ENCODE measurements at places on chromosomes 6 and 20.
A peak's percentile ranks its signal among the peaks of the same experiment; 100 is the strongest.

GRCh38 chr6:69422020-69422419 is 374.8 kb downstream of the LMBRD1 start:
- no peak for DNase-seq

DNA sequence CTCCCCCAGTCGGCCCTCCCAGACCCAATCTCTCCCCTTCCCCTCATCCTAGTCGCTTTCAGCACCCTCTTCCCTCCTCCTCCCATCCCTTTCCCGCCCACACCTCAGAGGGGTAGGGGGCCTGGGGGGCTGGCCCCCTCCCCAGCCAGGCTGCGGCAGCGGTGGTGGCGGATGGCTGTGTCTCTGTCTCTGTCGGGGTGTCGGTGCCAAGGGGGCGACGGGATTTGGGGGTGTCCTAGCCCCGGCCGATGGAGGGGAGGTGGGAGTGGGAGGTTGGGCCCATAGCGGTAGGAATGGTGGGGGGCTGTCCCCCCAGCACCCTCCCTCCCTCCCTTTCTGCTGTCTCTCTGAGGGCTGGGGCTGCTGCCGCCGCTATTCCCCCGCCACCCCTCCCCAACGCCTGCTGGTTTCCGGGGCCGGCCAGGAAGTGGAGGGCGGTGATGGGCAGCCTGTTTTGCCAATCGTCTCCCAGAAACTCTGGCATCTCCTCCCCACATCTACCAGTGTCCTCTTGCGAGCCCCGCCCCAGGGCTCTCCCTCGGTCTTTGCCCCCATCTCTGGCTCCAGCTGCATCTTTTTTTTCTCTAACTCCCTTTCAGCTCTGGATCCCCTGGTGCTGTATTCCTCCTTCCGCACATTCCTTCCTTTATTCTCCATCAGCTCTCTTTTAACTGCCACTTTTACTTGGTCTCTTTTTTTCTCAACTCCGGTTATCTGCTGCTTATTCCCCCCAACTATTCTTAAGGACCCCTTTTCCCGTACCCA is at the start of gene AGPAT1:
Gene AGPAT1, minus strand, starts transcription at position 374 of the 765 bp plus-strand sequence. CDS start 4,588 bp downstream, outside the sequence.
- peak; percentile 99 for DNase-seq

- DNase-seq, result peak; percentile 60
Observed at GRCh38 chr6:6695625-6696276, 107.2 kb downstream of the LY86 start.

DNA sequence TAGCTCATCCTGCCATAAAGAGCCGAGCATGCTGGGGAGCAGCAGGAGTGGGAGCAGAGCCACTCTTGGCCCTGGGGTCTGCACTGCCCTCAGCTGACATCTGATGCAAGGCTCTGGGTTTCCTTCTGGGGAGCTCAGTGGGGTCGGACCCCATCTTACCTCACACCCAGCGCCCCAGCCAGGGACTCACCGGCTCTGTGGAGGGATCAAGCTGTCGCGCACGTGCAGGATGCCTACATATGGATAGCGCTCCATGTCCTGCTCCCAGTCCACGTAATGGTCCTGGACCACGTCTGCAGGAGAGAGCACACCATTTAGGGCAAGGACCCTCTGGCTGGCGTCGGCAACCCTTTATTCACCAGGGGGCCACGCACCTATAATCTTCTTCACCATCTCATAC is 12.2 kb downstream of the LEMD2 start:
- no peak for DNase-seq

GRCh38 chr6:43877036-43877435 is 107.0 kb downstream of the VEGFA start:
- DNase-seq, result no peak

DNA sequence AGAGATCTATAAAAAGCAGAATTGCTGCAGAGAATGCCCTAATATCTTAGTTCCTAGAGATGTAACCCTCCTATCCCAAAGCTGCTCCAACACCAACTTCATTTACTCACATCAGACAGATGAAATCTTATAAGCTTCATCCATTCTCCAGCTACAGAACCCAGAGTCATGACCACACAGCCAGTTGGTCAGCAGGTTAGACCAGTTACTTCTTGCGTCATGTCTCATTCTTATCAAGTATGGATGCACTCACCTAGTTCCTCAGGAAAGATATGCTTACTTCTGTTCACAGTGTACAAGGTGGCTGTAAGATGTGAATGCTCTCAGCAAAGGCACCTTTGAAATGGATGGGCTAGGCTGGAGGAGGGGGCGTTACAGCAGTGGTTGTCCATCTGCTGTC is 47.9 kb upstream of the ISM1 start:
- no peak for DNase-seq

DNA sequence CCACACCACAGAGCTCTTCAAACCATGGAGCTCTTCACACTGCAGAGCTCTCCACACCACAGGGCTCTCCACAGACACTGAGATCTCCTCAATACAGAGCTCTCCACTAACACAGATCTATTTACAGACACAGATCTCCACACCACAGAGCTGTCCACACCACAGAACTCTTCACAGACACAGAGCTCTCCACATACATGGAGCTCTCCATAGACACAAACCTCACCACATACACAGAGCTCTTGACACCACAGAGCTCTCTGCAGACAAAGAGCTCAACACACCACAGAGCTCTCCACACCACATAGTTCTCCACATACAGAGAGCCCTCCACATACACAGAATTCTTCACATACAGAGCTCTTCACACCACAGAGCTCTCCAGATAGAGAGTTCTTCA is 53.0 kb downstream of the ERMARD start:
- DNase-seq, result no peak

- no peak for DNase-seq
Observed at GRCh38 chr20:31861135-31861384, 9.3 kb downstream of the DUSP15 start.

- DNase-seq, result no peak
Observed at GRCh38 chr6:113449051-113449450, 408.1 kb upstream of the MARCKS start.

DNA sequence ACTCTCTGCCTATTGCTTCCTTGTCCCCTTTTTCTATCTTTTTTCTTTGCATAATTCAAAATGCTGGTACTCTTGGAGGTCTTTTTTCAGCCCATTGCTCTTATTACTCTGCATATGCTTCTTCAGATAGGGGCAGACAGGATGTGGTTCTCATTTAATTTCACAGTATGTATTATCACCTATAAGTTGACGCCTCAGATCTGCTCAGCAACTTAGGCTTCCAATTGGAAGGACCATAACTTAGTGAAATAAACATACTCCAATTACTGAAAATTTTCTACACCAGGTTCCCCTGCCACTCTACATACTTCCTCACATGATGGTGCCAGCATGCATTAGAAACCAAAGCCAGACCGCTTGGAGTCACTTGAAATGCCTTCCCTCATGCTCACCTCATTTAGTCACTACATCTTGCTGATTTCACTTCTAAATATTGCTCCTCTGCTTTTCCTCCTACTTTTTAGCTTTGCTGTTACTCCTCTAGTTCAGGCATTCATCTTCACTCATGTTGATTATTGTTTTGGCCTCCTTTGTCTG is 34.5 kb upstream of the AHI1 start:
- DNase-seq, result no peak

DNA sequence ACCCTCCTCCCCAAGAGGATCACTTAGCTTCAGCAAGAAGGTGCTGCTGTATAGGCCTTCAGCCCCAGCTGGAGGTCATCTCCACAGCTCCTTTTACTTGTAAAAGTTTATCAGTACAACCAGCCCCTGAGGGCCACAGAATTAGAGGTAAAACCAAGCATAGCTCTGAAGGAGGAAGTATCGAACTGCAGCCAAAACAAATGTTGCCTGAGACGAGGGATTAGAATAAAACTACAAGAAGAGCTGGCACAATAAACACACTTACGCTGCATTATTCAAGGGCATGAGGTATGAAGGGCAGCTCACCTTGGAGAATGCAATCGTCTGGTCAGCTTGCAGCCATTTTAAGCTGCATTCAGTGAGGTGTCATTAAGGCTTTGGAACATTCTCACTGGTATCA is 21.1 kb upstream of the FOXQ1 start:
- no peak for DNase-seq

DNA sequence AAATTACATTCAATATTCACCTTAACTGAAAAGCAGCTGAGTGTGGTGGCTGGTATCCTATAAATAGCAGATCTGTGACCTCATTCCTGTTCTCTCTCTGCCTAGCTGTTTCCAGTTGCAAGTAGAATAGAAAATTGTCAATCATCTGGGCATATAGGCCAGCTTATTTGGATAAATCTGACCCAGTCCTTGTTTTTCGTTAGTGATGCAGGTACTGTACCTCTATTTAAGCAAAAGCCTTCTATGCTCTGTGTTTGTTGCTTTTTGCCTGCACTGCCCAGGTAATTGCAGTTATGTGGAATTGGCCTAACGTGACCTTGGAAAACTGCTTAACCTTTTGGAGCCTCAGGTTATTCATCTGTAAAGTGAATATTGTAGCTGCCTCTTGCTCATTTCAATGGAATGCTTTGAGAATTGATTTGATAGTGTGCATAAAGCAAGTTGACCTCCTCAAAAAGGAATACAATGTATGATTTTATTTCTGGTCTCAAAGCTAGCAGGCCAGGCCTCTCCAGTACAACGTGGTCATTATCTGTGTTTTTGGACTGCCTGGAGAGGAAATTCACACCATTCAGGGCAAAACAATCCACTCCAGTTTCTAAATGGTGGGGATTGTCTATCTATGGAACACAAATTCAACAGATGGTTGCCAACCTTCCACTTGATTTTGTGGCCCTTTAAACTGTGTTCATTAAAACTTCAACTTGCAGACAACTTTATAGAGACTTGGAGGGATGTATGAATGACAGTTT is 508.7 kb upstream of the CITED2 start:
- DNase-seq, result no peak

DNA sequence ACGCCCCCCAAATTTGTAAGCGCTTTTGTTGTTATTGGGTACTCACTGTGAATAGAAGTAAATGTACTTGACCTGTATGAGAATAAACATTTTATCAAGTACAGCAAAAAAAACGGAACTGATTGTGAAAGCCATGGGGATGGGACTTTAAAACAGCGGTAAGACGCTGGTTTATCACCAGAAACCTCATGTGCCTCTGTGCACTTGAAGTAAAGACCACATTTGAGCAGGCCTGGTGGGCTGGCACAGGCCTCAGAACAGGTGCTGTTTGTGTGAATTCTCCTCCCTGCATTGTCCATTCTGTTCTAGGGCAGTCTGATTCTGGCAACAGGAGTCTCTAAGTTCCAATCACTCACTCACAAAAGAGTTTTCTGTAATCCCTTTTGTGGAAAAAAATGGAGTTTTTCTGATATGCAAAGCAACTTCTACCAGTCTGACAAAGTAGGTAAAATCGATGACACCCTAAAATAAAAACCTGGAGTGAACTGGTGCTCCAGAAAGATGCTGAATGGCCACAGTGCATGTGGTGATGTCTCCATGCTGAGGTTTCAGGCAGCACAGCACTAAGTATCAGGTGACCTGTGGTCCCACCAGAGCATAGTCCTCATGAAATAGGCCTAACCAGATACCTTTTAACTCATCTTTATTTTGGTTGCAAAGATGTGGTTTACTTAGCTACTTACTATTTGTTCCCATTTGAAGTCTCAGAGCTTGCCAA is 53.9 kb downstream of the STX7 start:
- DNase-seq, result no peak

- DNase-seq, result no peak
Observed at GRCh38 chr20:12535316-12535715, 473.5 kb upstream of the SPTLC3 start.

DNA sequence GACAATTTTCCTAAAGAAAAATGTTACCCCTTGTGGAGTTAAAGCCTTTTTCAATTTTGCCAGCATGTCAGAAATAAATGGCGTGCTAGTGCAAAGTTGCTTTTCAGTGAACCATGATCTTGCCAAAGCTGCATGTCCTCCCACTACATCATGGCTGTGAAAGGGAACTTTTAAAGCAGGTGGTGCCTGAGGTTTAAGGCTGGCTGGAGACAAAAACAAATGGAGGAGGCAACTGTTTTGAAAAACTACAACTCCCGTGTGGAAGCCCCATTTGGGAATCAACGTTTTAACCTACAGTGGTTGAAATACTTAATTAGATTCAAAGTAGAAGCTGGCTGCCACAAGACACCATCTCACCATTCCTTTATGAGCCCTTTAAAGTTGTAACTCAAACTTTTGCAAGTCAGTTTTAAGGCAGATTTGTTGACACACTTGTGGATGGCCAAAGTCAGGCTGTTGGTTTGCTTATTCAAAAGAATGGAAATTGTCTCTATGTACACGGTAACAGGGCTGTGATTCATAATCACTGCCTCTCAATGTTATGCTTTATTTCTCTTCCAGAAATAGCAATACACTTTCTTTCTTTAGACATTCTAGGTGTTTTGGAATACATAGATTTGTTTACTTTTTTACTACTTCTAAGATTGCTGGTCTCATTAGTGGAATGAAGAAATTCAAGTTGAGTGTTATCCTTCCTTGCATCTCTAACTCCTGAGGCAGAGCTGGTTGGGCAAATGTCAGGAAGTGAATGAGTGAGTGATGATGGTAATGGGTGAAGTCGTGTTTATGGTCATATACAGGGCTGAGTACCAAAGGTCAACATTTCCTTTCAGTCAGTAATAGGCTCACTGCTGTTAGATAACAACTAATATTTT is 196.4 kb upstream of the GMDS start:
- no peak for DNase-seq

DNA sequence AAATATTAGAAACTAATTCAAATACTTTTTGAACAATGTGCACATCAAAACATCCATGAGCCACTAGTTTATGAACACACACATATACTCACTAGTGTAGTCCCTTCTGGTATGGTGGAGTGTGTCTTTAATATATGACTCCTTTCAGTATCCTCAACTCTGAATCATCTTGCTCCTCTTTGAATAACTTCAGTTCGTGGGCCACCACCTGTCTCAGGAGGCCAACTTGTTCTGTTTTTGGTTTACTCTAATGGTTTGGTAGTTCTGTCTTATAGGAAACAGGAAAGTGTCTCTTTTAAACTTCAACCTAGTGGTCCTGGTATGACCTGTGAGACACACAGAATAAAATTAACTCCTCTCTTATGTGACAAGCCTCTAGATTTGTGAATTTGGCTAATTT is 55.6 kb downstream of the ZNF292 start:
- no peak for DNase-seq

DNA sequence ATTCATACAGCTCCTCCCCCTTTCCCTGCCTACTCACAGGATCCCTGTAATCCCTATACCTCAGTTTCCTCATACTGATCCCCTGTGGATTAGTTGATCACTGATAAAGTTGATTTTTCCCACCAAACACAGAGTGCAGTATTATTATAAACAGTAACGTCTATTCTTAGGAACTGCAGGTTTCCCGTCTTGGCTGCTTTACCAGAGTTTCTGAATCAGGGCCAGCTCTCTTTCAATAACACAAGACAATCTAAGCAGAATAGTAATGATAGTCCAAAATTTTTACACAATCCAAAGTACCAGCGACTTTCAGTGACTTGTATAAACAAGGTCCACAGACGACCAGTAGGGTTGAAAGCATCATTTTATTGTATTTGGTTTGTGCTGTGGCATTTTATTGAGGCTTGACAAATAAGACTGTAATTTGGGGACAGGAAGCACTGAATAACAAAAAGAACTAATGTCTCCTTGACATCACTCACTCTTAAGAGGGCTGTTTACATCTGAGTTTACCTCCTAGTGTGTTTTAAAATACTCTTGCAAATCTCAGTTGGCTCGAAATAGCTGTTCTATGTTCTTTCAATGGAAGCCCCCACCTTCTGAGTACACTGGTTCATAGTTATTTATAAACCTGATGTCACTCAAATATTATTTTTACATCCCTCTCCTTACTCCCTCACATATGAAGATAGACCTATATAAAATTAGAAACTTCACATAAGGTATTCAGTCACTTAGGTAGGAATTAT is 6.1 kb upstream of the JARID2 start:
- DNase-seq, result no peak

- DNase-seq, result no peak
Observed at GRCh38 chr6:161374971-161375873, 101.4 kb upstream of the AGPAT4 start.

Data from AG08395 (cell line).